Kidney glomerular epithelial cell (primary cell): ENCODE measurements at places on chromosomes 3 and 15.

GRCh38 chr3:48403533-48404439 is 26.1 kb downstream of the PLXNB1 start:
- no peak for DNase-seq

GRCh38 chr3:183959214-183959613 is 58.5 kb downstream of the ABCC5 start:
- DNase-seq: no peak

GRCh38 chr3:107950417-107950816 is 140.4 kb downstream of the CD47 start:
- DNase-seq: no peak

DNA sequence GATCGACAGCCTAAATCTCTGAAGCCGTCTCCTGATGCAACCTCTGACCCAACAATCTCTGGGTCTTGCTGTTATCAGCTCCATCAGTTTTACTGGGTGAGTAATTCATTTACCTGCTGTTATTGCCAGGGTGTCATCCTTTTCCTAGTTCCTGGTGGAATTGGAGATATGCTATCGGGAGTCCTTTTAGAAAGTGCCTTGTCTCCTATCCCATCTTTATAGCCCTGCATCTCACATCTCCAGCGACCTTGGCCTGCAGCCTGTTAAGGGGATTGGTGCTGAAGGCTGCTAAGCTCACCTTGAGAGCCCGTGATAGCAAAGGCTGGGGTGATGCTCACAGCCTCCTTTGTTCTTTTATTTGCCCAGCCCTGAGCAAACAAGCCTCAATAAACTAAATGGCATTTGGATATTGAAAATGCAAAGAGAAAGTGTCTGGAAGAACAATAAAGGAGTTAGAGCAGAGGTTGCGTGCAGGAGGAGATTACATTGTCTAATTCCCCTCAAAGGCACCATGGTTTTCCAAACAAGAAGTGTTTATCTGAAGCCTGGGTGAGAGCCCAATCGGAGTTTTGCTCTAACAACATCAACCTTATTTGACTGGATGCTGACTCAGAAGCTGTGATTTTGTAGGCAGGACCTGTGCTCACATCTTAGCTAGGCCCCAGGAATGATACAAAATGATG is 101.8 kb downstream of the RPLP1 start:
- no peak for DNase-seq

GRCh38 chr15:68781766-68782588 is 38.7 kb downstream of the ANP32A start:
- DNase-seq: no peak

DNA sequence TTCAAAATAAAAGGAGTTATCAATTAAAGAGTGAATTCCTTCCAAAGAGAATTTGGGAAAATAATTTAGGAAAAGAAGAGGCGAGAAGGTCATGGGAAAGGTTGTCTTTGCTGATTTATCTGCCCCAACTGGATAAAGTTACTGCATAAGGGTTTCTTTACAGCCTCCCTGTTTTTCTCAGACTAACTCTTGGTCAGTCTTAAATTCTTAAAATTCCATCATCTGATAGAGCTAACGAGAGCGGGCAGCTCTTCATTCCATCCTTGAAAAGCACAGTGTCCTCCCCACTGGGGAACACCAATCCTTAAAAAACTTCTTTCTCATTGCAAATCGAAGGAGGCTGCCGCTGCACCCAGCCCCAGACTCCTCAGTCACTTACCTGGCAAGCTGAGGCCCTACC is 107.2 kb downstream of the PGPEP1L start:
- peak; percentile 62 for DNase-seq

DNA sequence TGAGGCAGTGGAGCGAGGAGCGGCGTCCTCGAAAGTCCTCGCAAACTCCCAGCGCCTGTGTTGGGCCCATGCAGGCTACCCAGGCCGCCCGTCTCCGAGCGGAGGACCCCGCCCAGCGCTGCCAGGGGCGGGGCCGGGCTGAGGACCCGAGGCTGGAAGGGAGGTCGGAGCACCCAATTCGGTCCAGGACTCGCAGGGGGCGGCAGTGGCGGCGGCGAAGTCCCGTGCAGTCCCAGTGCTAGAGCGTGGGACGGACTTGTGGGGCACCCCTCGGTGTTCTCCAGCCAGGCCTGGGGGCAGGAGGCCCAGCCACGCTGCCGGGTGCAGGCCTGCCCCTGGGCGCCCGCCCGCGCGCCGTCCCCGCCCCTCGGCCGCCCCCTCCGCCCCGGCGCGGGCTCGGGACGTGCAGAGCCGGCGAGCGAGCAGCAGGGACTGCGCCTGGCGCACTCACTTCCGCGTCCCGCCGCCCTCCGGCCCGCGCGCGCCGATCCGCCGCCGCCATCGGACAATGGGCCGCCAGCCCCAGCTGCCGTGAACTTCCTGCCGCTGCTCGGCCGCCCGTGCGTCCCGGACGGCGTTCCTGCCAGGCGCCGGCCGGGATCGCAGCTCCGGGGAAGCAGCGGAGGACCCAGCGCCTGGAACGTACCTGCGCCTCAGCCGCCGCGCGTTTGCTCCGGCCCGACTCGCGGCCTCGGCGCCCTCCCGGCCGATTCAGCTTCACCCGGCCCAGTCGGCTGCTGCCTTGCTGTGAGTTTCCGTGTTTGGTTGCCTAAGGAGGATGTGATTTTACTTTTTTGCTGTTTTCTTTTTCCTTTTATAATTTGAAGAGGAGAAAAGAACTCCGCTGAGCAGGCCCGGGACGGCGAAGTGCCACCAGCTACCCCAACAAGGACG is 596 bp upstream of the LIMD1 start:
- DNase-seq: peak; percentile 42

- DNase-seq: no peak
Measured at GRCh38 chr15:32096916-32097617, 66.8 kb downstream of the CHRNA7 start.

GRCh38 chr15:38600236-38600635 is 35.6 kb upstream of the RASGRP1 start:
- no peak for DNase-seq

DNA sequence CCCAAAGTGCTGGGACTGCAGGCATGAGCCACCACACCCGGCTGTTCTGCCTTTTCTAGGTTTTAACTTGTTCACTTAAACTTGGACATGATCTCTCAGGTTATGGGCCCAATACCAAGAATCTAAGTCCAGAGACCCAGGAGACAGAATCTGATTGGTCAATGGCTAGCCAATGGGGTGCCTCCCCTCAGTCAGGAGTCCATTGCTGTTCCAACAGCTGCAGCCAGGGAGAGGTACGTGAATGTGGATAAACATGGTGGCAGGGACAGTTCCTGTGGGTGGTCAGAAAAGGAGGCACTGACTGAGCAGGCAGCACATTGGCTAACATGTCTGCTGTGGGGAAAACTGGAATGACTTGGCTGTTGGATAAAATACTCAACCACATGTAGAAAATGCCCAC is 140.3 kb downstream of the RPLP1 start:
- DNase-seq: no peak

DNA sequence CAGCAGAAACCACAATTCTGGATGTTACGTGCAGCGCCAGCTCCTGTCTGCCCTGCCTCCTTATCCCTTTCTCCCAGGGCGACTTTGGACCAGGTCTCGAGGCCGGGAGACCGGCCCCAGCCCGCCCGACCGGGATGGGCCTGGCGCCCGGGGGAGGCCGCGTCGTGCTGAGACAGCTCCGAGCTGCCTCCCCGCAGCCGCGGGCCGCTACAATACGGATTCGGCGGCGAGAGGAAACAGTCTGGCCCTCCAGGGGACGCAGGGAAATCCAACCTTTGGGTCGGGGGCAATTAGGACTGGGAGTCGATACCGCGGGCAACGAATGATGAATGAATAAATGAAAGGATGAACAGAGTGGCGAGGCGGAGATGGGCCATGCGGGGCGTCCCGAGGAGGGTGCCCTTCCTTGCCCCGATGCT is 537 bp downstream of the GRAMD2A start:
- DNase-seq: no peak

DNA sequence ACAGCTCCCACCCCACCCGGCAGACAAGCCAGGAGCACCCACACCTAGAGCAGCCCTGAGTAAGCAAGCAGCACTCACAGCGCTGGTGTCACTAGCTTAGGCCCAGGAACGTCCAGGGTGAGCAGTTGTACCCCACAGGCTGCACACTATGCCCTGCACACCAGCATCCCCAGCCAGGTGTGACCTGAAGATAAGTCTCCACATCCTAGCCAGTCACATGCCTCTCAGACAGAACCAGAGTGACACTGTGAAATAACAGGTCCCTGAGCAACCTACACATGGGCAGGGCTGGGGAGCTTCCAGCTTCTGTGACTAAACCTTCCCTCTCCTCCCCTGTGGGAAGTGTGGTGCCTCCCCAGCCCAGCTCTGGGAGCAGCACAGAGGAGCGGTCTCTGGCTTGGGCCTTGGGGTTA is 253.6 kb downstream of the UACA start:
- no peak for DNase-seq

DNA sequence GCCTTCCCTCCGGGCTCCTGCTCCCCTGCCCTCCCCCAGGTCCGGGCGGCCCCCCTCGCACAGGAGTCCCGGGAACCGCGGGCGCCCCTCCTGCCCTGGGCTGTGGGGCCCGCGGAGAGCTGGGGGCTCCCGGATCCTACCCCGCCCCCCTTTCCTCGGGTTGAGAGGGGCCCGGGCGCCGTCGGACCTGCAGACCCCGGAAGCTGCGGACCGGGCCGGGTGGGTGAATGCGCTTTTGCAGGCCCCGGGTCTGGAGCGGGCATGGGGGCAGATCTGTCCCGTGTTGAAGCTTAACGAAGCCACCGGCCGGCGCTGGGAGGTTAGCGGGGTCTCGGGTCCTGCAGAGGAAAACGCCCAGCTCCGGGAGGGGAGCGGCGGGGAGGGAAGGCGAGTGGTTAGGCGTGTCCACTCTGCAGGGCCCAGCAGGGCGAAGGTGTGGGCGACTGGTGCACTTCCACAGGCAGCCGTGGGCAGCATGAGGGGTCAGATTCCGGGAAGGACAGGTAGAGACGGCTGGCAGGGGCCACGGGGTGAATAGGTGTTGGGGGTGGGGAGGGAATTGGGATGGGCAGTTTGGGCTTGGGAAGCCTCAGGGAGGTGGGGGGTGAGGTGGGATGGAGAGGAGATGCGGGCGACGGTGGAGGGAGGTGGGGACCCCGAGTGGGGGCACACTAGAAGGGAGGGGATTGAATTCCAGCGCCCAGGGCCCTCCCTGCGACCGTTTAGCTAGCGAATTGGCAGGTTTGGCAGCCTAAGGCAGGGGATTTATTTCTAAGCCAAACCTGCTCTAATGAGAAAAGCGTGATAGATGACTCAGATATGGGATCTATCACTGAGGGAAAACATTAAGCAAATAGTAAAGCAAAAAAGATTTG is 635 bp downstream of the CD276 start:
- DNase-seq: peak; percentile 20

- no peak for DNase-seq
Measured at GRCh38 chr3:100457811-100458210, 34.6 kb upstream of the TMEM45A start.

GRCh38 chr3:38907426-38907825 is 91.4 kb upstream of the SCN10A start:
- no peak for DNase-seq

- DNase-seq: no peak
Measured at GRCh38 chr3:65569129-65569528, 469.6 kb downstream of the MAGI1 start.

GRCh38 chr3:117495620-117496019 is 786.0 kb downstream of the TUSC7 start:
- no peak for DNase-seq

DNA sequence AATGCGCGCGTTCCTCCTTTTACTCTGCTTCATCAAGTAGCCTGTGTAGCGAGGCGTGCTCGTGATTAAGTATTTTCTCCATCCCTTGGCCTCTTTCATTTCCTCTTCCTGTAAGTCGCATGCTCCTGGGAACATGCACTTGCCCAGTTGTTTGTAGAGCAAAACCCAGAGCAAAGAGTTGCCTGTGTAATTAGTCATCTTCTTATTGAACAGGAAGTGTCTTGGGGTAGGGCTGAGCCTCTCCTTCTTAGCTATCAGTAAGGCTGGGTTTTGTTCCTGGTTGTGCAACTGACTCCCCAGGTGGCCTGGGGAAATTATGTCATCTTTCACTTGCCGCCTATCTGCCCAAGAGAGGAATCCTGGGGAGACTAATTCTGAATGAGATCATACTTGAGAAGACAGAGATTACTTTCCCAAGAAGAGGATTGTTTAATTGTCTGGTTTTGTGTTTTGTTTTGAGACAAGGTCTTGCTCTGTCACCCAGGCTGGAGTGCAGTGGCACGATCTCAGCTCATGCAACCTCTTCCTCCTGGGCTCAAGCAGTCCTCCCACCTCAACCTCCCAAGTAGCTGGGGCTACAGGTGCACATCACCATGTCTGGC is 14.9 kb downstream of the LIPH start:
- DNase-seq: peak; percentile 96

- DNase-seq: no peak
Measured at GRCh38 chr3:98482717-98483482, 14.6 kb upstream of the OR5K2 start.

- no peak for DNase-seq
Measured at GRCh38 chr3:24419067-24419791, 75.4 kb downstream of the THRB start.

DNA sequence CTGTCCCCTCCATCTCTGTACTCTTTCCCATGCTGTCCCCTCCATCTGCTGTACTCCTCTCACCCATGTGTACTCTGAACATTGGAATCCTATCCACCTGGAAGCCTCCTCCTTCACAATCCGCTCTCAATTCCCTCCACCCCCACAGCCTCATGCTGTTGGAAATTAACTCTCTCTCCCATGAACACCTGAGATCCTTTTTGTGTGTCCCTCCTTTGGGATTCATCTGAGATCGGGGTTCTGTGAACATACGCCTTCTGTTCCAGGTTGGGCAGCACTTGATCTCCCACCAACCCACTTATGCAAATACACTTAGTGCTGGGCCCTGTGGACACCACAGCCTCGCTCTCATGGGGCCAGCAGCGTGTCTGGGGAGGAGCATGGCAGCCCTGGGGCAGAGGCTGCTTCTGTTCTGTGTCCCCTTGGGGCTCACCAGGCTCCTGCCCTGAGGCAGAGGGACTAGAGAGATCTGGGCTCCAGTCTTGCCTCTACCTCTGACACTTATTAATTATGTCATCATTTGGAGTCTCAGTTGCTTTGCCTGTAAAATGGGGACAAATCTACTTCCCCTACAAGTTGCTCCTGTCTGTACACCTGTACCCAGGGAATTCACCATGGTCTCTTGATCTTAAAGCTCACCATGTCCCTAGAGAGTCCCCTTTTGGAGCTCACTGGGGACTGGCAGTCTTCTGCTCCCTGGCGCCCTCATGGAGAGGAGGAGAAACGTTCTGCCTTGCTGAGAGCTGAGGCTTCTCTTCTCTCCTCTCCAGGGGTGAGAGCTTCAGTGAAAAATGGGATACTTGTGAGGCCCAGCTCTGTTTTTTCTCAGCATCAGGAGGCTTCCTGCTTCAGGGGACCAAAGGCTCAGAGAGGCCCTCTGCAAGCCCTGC is 42.7 kb downstream of the ITGA11 start:
- DNase-seq: no peak

- no peak for DNase-seq
Measured at GRCh38 chr3:188341501-188341900, 187.5 kb downstream of the LPP start.

DNA sequence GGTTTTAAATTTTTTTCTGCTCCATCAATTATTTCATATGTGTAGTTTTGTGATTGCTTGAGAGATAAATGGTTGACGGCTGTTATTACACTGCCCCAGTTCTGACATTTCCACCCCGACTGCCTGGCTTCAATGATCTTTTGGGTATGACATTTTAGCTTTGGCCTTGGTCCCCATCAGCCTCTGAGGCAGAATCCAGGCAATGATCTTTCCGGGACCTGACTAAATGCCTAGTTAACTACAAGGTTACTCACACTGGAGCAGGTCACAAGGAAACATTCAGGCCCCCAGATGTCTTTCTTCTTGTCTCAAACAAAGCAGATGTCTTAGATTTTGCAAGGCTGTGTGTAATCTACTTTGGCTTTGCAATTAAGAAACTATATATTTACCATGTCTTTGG is 61.1 kb upstream of the TMCO5A start:
- no peak for DNase-seq
